Tibial artery (tissue), 4 donors: ENCODE measurements at places on chromosomes 1 and 21.

DNA sequence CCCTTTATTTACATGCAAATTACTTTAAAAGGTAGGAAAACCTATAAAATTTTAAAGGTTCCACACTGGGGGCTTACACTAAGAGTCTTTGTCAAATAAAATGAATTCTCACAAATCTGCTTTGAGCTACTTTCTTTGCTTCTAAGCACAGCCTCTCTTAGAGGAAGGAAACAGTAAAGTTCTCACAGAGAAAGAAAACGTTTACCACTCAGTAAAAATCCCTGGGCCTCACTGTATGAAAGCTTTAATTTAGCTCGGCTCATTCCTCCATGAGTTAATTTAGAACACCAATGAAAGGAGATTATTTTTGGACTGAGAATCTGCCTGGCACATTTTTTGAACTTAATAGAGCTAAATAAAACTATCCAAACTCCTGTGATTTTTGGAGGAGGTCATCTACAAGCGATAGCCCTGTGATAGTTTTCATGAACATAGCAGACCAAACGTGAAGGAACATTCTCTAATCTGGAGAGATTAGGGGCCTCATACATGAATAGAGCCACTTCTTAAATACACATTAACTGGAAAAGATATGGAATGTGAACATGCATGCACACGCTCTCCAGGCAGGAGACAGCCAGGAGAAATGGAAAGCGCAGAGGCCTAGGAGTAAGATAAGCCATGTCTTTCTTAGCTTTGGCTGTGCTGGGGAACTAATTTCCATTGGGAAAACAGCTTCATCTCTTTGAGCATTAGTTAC is 32.8 kb downstream of the PRRX1 start:
- DNase-seq: no peak

DNA sequence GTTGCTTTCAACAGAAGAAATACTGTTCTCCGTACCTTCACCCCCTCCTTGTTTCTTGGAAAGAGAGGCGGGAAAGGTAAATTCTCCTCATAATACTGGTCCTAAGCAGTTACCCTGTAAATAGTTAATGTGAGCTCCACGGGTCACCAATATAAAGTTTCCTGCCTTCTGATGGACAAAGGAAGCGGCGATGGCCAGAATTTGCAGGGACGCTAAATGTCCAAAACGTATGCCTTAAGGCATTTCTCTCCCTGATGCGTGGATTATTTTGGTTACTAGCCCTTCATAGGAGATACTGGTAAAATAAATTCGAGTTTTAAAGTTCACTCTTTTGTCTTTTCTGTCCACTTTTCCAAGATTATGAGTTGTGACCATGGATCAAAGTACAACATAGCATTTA is 898 bp upstream of the PTGS2 start:
- no peak for DNase-seq

DNA sequence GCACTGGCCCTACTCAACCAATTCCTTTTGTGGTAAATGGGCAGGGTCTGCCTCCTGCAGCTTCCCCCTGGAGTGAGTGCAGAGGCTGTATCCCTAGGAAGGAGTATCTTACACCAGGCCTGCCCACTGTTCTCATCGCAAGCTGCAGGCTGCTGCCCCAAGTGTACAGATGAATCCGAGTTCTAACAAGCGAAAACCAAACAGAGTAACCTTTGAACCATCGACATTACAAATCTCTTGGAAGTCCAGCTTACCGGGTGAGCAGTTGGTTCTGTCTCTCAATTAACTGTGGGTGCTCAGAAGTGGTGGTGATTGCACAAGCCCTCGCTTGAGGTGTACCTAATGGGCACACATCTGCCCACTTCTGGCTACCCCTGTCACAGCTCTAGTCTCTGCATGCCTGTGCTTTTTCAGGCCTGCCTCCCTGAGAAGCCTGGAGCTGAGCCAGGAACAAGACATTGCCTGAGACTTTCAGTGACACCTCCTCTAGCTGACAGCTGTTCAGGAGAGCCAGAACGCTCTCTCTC is 22.7 kb downstream of the INAVA start:
- no peak for DNase-seq

DNA sequence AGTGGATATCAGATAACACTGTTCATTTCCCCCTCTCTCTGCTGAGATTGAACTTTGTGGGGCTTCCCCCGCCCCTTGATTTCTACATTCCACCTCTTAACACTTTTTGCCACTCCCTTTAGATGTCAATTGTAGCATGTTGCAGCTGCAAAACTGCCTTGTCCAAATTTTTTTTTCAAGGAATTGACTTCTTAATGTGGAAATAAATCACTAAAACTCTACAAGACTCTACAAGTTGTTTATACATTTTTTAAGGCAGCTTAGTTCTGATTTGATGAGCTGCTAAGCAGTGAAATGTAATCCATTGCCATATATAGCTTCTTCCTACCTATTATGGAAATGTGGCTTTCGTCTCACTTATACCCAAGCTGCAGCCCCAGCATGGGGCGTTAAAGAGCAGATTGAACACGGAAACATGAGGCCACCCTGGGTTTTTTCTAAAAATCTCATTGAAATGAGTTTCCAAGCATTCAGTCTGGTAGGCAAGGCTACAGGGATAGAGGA is 132.2 kb downstream of the SYT2 start:
- no peak for DNase-seq

GRCh38 chr1:205491794-205492193 is 12.7 kb upstream of the CDK18 start:
- no peak for DNase-seq

DNA sequence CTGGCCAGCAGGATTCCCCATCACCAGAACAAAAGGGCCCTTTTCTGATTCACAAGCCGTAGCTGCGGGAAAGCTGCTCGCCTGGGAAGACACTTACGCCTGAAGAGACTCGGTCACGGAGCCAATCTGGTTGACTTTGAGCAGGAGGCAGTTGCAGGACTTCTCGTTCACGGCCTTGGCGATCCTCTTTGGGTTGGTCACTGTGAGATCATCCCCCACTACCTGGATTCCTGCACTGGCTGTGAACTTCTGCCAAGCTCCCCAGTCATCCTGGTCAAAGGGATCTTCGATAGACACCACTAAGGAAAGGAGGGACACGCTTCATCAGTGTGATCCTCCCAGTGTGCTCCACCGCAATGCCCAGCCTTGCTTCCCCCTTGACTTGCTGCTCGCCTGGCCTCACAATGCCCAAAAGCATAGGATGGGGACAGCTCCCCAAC is 14.7 kb downstream of the ENO1 start:
- DNase-seq: no peak

- no peak for DNase-seq
Measured at GRCh38 chr1:175857756-175858155, 114.4 kb upstream of the TNR start.

DNA sequence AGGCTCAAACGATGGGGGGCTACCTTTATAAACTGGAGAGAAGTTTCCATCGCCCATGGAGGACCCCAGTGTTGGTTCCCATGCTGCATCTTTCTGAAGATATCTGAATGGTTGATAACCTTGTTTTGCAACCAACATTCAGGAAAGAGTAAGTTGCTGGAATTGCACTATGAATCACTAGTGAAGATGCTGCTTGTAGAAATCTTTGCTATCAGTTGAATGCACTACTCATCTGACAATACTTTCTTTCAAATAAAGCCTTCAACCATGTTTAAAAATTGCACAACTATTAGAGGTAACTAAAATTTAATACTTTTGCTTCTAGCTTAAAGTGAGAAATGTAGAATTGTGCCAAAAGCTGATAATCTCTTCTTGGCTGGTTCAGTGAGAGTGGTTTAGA is 86.8 kb upstream of the HIVEP3 start:
- DNase-seq: no peak

- no peak for DNase-seq
Measured at GRCh38 chr1:101221945-101222429, 14.8 kb upstream of the S1PR1 start.

- no peak for DNase-seq
Measured at GRCh38 chr1:242872521-242872920, 348.0 kb upstream of the PLD5 start.

GRCh38 chr21:32140151-32140550 is 138.7 kb downstream of the MIS18A start:
- no peak for DNase-seq

- DNase-seq: no peak
Measured at GRCh38 chr21:28282833-28283232, 709.8 kb downstream of the LTN1 start.

- no peak for DNase-seq
Measured at GRCh38 chr1:197402189-197402588, 134.1 kb downstream of the CRB1 start.
